ENCODE measurements at places on chromosomes 3 and 15.

- peak; percentile 4 for DNase-seq
These were observed 103.1 kb downstream of the CNTN6 start for GRCh38 chr3:1195947-1196346.

DNA sequence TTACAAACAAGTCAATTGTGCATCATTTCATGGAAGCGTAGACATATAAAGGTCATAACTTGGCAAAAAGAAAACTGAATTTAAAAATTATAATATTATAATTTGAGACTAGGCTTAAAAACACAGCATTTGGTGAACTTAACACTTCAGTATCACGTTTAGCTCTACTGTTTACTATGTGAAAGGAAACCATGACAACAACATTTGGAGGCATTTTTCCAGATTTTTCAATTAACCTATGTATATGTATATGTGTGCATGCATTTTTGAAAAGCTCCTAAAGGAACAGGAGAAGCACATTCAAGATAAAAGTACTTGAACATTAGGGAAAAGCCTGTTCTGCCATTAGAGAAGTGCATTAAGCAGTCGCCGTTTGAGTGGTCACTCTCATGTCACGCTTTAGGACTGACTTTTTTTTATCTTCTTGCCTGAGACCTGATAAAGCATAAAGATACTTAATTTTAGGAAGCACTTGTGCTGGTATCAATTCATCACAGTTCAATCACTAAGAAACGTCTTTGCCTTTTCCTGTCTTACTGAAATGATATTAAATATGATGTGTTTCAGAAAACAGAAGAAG, 156.0 kb downstream of the NAALADL2 start:
- DNase-seq = no peak

DNA sequence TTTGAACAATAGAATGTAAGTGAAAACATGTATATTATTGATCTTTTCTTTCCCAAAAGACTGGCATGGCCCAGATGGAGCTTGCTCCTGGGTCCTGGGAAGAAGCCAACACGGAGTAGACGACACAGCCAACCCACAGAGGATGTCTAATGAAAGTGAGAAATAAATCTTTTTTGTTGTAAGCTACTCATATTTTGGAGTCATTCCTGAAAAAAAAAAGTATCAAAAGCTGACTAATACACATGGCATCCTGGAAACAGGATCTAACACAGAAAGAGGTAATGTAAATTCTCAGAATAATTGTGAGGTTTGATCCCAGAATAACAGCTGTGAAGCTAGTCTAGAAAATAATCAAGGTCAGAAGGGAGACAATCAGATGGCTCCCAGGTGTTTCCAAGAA, 12.6 kb upstream of the FRMD5 start:
- DNase-seq = peak; percentile 31

GRCh38 chr3:99559196-99559595, 79.2 kb upstream of the COL8A1 start:
- DNase-seq = no peak

DNA sequence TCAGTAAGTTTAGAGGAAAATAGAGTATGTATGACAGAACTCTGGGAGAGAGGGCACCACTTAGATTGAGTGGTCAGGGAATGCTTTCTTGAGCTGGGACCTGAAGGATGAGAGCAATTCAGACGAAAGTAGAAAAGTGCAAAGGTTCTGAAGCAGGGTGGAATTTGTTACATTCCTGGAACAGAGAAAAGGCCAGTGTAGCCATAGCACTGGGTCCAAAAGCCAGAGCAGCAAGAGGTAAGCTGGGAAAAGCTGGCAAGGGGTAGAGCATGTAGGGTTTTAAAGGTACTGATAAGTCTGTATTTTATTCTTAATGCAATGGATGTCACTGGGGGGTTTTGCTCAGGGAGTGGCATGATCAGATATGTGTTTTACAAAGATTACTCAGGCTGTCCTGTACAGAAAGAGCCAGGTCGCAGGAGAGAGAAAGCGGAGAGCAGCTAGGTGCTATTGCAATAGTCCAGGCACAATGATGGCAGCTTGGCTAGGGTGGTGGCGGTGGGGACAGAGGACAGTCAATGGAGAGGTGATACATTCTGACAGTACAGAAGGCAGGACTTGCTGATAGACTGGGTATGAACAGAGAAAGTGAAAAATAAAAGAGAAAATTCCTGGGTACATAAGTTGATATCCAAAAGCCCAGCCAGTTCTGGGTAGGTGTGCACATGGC, 17.0 kb downstream of the FSTL1 start:
- DNase-seq = no peak

GRCh38 chr3:79085171-79085570, 682.6 kb downstream of the ROBO1 start:
- DNase-seq = peak; percentile 4

GRCh38 chr3:111392894-111393398, 149.1 kb upstream of the CD96 start:
- DNase-seq = no peak

GRCh38 chr3:123335007-123335670, 113.8 kb downstream of the ADCY5 start:
- DNase-seq = no peak

- DNase-seq = peak; percentile 70
These were observed 83.1 kb downstream of the DNAJB8 start for GRCh38 chr3:128383316-128384235.

GRCh38 chr15:99631255-99631654, 65.5 kb downstream of the MEF2A start:
- no peak for DNase-seq

DNA sequence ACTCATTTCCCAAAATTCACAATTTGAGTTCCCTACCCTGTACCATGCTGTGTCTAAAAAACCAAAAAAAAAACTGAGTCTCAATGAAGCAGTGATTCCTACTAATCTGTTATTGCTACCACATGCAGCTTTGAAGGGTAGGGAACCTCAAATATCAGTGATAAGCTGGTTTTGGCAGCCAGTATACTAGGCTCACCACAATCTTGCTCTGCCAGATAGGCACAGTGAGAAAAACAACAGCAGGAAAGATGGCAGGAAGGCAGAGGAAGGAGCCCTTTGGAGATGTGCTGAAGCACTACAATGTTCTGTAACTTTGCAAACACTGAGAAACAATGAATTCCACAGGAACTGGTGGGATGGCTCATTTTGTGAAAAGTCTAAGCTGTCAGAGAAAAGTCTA, 96.9 kb upstream of the UBP1 start:
- no peak for DNase-seq

- peak; percentile 90 for DNase-seq
These were observed 43.1 kb upstream of the LIMD1 start for GRCh38 chr3:45551214-45552010.

- no peak for DNase-seq
These were observed 108.0 kb upstream of the PRR20G start for GRCh38 chr3:127395663-127396355.

DNA sequence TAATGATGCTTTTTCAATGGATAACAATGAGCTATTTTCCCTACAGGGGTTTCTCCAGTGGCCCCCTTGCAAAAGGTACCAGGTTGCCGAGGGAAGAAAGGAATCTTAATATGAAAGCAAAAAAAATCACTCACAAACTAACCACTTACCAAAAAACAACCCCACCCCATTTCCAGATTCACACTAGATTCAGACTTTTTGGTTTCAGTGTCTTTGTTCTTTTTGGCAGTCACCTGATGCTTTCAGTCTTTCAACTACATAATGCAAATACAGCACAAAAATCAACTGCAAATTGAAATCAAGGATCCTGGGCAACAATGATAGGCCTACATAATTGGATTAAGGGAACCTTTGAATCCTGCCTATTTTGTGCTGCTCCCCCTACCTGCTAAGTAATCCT, 71.1 kb upstream of the RAP2B start:
- DNase-seq = no peak

DNA sequence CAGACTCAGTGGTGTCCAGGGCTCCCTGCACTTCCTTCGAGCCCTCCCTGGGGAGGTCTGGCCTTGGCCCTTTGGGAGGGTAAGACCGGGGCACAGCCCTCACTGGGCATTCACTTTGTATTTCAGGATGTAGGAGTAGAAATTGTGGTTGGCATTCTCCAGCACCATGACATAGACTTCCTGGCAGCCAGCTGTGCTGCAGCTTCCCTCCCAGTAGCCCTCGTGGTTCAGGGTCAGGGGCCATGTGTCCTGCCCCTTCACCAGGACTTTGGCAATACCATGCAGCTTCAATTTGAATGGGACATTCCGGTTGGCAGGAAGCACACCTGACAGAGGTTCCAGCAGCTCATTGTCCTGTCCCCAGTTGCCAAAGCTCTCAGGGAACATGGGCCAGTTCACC, 47.3 kb downstream of the KY start:
- DNase-seq = no peak

DNA sequence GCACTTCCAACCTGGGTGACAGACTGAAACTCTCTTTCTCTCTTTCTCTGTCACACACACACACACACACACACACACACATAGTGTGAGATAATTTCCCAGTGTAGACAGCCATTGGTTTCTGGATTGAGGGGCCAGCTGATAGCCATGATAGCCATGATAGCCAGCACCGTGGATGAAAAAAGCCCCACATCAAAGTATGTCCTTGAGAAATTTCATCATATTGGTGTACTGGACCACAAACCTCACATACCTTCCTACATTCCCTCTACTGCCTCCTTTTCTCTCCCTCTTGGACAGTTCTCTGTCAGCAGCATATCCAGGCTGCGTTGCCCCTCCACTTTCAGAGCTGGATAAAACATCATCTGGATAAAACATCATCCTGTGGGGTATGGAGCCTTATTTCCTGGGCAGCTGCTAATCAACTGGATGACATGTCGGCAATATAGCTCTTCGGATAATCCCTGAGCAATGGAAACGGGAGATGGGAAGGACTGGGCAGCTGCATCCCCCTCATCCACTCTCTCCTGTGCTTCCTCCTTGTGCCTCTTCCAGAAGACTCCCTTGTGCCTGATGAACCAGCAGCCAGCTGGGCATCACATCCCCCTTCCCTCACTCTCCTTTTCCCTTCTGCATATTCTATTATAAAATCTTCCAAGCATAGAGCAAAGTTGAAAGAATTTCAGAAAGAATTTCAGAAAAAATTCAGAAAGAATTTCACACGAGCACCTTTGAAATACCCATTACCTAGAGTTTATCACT, 39.3 kb downstream of the GRK7 start:
- no peak for DNase-seq

GRCh38 chr3:62032738-62033137, 340.6 kb downstream of the FEZF2 start:
- DNase-seq = no peak

GRCh38 chr3:11764931-11765363, 81.7 kb downstream of the TAMM41 start:
- DNase-seq = peak; percentile 33

- no peak for DNase-seq
These were observed 3.1 kb upstream of the INAFM2 start for GRCh38 chr15:40320409-40320808.

- no peak for DNase-seq
These were observed 29.9 kb upstream of the PRR23C start for GRCh38 chr3:139074565-139075115.

GRCh38 chr3:144018776-144019175, 47.2 kb downstream of the DIPK2A start:
- peak; percentile 17 for DNase-seq

DNA sequence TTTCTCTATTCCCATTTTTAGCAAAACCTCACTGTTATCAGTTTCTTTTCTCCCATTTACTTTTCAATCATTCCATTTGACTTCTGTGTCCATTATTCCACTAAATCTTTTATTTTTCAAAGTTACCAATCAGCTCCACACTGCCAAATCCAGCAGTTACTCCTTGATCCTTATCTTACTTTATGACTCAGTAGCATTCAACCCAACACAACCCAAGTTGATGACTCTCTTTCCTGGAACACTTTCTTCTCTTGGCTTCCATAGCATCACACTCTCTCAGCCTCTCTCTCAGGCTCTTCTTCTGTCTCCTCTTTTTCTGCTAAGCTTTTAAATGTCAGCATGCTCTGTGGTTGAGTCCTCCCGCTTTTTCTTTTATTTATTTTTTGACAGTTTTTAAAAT, 36.3 kb downstream of the RASGRP1 start:
- DNase-seq = no peak

DNA sequence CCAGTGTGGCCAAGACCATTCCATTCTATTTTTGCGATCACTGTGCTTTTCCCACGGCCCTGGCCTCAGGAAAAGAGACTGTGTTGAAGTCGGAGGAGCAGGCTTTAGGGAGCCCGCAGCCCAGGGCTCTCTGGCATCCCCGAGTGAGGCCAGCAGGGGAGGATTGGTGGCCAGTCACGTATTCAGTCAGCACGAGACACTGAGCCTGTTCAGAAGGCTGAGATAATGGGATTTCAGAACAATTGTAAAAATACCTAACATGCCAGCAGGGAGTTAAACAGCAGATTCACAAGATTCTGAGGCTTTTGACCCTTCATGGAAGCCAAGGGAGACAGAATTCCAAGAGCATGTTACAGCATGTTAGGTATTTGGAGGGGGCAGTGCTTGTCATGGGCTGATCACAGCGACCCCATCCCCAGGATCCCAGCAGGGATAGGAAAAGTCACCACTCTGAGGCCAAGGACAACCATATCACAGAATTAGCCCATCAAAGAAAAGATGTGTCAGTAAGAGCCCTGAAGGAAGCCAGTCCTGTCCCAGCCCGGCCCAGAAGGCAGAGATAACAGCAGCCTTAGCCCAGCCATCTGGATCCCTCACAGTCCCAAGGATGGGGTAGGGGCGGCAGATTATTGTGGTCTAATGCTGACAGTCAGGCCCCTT, 40.6 kb downstream of the AMOTL2 start:
- DNase-seq = peak; percentile 71

GRCh38 chr3:129316248-129317013, 37.8 kb downstream of the HMCES start:
- peak; percentile 91 for DNase-seq

DNA sequence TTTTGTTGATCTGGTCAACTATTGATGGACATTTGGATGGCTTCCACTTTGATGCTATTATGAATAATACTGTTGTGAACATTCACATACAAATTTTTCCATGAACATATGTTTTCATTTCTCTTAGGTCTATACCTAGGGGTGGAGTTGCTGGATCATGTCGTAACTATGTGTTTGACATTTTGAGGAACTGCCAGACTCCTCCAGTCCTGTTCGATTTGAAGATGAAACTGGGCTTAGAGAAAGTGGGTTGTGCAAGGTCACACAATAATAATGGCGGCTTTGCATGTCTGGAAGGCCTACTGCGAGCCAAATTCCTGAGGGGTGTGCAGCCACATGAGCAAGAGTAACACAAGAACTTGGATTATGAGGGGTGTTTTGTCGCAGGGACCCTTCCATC, 2.6 kb downstream of the TSEN2 start:
- DNase-seq = no peak

GRCh38 chr3:73561494-73561893, 63.2 kb downstream of the PDZRN3 start:
- DNase-seq = no peak

GRCh38 chr3:109316162-109316730, at the start of gene DPPA2:
TSS of gene DPPA2 (minus strand) at chr3:109316517. CDS start at chr3:109314542, 1,975 bp downstream.
- no peak for DNase-seq
